GM20000 (cell line): ENCODE measurements at places on chromosomes 2 and 18.

- DNase-seq, result no peak
These were observed 6.1 kb downstream of the ACTR3 start for GRCh38 chr2:113895819-113896563.

DNA sequence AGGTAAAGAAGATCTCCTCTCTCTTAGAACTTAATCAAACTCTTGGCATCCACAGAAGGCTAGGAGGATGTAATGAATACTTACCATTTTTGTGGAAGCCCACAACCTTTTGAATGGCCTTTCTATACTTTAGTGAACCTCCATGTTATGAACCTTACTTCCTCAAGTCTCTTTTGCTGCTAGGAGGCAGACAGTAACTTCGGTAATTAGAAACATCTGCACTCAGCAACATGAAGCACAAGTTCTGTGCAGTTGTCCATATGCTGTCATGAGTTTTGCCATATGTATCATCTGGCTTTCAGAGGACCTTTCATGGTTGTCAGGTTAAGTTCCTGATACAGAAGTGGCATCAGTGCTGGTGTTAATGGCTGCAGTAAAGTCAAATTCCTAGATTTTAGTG, 50.4 kb downstream of the PDK1 start:
- no peak for DNase-seq

- DNase-seq, result no peak
These were observed 17.1 kb downstream of the ATOH8 start for GRCh38 chr2:85770786-85771409.

GRCh38 chr2:100630473-100630977, 67.7 kb downstream of the PDCL3 start:
- no peak for DNase-seq

GRCh38 chr18:36358141-36358540, 60.6 kb downstream of the FHOD3 start:
- no peak for DNase-seq

- DNase-seq, result no peak
These were observed 5.2 kb upstream of the C18orf63 start for GRCh38 chr18:74310411-74310810.

DNA sequence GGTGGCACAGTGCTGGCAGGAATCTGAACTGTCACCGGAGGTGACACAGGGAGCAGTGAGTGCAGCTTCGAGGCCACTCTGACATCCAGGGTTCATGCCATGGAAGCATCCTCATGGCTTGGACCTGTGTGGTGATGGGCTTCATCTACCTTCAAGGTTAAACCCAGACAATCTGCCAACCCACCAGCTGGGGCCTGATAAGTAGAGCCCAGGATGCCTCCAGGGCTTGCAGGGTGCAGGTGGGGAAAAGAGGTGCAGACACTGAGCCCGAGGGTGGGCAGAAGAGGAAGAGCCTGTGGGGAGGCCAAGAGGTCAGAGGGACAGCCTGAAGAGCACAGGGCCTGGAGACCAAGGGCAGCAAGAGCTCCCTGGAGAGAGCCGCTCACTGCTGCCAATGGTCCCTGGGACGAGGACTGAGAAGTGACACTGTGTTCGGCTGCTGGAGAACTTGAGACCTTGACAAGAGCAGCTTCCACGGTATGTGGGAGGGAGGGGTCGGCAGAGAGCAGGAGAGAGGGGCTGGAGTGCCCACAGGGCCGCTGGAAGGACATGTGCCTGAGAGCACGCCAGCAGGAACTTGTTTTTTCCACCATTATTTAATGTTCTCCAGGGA, 8.1 kb upstream of the HES6 start:
- DNase-seq, result no peak

- DNase-seq, result no peak
These were observed 134.8 kb downstream of the DTNA start for GRCh38 chr18:34844732-34845459.

DNA sequence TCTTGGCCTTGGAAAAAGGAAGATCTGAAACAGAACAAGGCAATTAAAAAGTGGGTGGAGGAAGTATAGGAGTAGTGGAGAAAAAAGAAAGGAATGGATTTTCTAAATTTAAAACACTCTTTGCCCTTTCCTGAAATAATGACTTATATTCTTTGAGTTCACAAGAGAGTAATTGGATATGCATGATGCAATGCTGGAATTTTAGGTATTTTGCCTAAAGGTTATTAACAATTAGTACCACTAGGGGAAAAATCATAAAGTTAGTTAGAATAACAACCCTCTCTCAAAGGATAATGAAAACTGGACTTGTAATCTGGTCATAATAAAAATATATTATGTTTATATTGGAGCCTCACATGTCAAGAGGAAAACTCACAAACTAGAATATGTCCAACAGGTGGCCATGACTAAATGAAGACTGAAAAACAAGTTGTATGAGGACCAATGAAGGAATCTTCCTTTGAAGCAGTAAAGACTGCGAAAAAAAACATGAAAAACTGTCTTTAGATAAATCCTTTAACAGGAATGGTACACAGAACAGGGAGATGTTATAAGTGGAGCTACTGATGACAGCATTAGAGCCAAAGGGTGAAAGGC, 281.8 kb downstream of the NCKAP5 start:
- DNase-seq, result no peak

DNA sequence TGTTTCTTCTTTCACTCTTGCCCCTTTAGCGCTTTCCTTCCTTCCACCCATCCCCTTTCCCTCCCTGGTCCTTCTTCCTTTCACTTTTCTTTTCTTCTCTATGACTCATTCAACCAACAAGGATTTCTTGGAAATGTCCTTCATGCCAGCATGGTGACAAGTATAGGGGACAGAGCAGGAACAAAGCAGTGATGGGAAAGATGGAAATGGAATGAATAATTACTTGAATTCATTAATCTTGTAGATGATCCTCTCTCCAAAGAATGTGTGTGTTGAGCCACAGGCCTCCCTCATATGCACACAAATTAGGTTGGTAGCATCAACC, 1.5 kb downstream of the VAMP5 start:
- DNase-seq, result no peak

- DNase-seq, result no peak
These were observed 1621.3 kb downstream of the SUCLG1 start for GRCh38 chr2:82837588-82838304.

DNA sequence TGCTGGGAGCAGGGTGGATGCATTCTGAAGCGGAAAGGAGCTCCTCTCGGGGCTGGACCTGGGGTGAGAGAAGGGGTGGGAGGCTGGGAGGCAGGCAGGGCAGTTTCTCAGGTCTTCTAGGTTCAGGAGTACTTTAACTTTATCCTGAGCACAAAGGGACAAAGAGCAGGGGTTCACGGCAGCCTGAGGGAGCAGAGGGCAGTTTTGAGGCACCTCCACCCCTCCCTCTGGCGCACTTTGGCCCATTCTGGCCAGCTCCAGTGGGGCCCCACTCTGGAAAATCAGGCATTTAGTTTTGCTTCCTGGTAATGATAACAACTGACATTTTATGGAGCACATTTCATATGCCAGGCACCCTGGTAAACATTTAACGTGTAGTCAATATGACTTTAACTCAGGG, 14.3 kb downstream of the B3GNT7 start:
- no peak for DNase-seq

- DNase-seq, result no peak
These were observed 76.0 kb downstream of the ALPK2 start for GRCh38 chr18:58552896-58553295.

DNA sequence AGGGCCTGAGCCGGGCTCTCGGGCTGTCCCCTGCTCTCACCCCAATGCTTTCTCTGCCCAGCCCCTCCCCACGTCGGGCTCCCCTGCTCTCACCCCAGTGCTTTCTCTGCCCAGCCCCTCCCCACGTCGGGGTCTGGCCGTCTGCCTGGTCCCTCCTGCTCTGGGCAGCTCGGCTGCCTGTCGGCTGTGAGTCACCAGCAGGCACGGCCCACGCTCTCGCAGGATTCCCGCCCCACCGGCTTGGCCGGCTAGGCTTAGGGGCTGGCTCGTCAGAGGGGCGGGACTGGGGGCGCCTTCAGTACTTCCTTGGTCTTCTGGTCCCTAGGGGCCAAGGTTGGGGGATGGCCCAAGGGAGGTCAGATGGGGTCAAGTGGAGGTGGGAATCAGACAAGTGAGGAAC, 3.3 kb downstream of the BOK start:
- no peak for DNase-seq

GRCh38 chr18:80004600-80005342, 16.4 kb upstream of the TXNL4A start:
- no peak for DNase-seq

DNA sequence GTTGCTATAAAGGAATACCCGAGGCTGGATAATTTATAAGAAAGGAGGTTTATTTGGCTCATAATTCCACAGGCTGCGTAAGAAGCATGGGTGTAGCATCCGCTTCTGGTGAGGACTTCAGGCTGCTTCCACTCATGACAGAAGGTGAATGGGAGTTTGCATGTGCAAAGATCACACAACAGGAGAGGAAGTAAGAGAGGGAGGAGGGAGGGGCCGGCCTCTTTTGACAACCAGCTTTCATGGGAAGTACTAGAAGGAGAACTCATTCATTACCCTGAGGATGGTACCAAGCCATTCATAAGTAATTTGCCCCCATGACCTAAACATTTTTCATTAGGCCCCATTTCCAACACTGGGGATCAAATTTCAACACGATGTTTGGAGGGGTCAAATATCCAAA, 386.8 kb upstream of the NETO1 start:
- DNase-seq, result no peak

DNA sequence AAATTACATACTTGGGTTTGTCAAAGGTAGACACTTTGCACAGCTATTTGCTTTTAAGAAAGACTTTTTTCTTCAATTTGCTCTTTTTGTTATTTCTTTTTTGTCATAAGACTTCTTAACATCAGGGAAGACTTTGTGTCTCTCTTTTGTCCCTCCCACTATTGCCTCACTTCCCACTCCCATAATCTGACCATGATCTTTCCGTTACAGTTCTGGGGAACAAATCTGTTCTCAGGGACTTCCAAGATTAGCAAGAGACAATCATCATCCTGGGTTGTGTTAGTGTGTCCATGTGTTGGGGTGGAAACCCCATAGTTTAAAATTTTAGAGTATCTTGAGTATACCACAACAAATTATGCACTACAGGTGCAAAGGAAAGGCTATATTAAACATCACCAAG, 75.3 kb downstream of the REV1 start:
- DNase-seq, result no peak

- peak; percentile 40 for DNase-seq
These were observed 711 bp downstream of the DOK6 start for GRCh38 chr18:69401226-69401971.

GRCh38 chr18:58308463-58308862, 264.4 kb downstream of the NEDD4L start:
- DNase-seq, result no peak

DNA sequence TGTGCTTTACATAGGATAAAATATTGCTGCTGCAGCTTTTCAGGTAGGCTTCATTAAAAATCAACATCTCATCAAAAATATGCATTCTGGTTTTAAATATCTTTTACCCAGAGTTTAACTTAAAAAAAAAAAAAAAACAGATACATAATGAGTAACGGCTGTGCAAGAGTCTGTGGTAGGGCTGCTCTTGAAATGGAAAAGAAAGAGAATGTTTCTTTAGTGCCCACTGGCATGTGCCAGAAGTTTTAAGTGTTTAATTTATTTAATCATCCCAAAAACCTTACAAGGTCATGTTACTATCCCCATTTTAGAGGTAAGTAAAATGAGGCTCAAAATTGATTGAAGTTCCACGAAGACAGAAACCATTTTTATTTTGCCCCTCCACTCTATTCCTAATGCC, 92.1 kb downstream of the SLC8A1 start:
- no peak for DNase-seq

DNA sequence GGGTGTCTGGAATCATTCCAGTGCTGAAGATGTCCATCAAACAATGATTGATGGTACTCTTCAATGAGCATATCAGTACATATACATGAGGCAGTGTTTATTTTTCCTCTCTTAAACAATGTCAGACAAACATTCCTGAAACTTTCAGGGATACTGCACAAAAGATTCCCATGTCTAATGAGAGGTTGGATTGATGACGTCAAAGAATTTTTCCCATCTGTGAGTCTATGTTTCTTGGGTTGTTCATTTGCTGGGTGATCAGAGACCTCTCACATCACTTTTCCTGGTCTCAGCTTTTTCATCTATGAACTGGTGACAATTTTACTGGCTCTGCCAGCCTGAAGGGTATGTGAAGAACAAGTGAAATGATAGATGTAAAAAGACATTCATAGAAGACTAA, 325.5 kb downstream of the EN1 start:
- no peak for DNase-seq

DNA sequence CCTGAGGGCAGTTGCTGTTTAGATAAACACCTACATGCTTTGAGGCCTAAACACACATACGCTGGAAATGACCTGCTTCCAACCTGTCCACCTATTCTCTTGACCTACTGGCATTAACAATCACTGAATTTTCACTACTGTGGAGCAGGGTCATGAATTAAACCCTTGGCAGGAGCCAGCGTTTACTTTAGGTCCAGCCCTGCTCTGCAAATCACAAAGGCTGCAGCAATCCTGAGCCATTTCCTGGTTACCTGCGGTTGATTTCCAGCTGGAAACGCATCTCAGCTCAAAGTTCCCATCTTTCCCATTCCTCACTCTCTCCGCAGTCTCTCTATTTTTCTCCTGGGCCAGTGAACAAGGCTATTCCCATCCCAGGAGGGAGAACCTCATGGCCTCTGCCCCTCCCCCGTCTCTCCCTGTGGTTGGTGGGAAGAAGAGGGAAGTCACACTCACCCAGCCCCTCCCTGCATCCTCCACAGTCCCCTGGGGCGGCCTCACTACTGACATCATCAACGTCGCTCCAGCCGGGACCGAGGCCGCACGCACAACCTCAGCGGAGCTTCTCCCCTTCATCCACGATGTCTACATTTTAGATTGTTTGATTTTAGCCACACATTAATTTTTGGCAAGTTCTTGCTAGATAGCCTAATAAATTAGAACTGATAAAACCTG, 84.5 kb upstream of the SNTG2 start:
- no peak for DNase-seq

DNA sequence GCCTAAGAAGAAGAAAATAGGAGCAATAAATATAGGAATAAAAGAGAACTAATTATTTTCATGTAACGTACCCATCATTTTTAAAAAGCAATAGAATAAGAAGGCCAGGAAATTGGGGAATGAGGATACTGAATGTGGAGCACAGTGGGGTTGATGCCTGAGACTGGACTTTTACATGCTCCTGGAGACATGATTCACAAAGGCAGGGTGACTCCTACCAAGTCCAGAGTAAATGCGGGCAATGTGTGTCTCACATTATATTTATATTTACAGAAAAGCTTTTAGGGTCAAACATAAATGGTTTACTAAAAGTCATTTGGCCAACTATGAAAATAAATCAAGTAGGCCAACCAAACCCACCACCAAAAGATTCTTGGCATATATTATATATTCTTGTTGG, 87.9 kb upstream of the COL5A2 start:
- no peak for DNase-seq

- no peak for DNase-seq
These were observed 61.6 kb upstream of the TGFA start for GRCh38 chr2:70615222-70615621.

GRCh38 chr18:58310517-58310916, 266.5 kb downstream of the NEDD4L start:
- DNase-seq, result no peak

GRCh38 chr2:212905640-212906201, 245.7 kb downstream of the IKZF2 start:
- no peak for DNase-seq

GRCh38 chr18:22066083-22066485, 103.3 kb upstream of the GATA6 start:
- no peak for DNase-seq

- peak; percentile 67 for DNase-seq
These were observed 6.0 kb upstream of the GPR45 start for GRCh38 chr2:105235388-105236059.

- peak; percentile 26 for DNase-seq
These were observed 69.6 kb upstream of the CREB1 start for GRCh38 chr2:207459990-207460757.

- DNase-seq, result no peak
These were observed 1192.5 kb upstream of the ACVR2A start for GRCh38 chr2:146652311-146652710.
